ENCODE measurements at places on chromosomes 6 and 20. TPM values are rescaled to one million over a fixed set of nuclear protein-coding genes. Genes with fewer than 3 reads are reported as not detected.

DNA sequence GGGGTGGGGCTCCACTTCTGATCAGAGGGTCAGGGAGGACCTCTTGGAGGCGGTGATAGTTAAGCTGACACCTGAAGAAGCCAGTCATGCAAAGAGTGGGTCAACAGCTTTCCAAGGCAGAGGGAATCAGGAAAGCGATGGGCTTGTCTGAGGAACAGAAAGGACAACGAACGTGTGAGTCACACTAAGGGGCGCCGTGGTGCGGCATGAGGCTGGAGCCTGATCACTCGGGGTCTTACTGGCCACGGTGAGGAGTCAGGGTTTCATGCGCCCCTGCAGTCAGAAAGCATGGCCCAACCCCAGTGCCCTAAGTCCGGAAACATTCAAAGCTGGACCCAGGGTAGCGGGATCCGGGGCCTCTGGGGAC is 50.6 kb upstream of the SLC32A1 start:
- DNase-seq, result peak; percentile 61

Gene OR2J3
- not detected for polyA plus RNA-seq

GRCh38 chr6:137728386-137729349 is 138.4 kb upstream of the TNFAIP3 start:
- peak; percentile 18 for DNase-seq

- DNase-seq, result no peak
Measured at GRCh38 chr6:10451394-10451793, 36.5 kb upstream of the TFAP2A start.

Gene TMEM200A
- 0.42 TPM for polyA plus RNA-seq

- DNase-seq, result peak; percentile 74
Measured at GRCh38 chr6:4936681-4937041, 67.2 kb downstream of the RPP40 start.
